Fibroblast of skin of right quadriceps (primary cell): ENCODE measurements at places on chromosomes 6 and 20.

DNA sequence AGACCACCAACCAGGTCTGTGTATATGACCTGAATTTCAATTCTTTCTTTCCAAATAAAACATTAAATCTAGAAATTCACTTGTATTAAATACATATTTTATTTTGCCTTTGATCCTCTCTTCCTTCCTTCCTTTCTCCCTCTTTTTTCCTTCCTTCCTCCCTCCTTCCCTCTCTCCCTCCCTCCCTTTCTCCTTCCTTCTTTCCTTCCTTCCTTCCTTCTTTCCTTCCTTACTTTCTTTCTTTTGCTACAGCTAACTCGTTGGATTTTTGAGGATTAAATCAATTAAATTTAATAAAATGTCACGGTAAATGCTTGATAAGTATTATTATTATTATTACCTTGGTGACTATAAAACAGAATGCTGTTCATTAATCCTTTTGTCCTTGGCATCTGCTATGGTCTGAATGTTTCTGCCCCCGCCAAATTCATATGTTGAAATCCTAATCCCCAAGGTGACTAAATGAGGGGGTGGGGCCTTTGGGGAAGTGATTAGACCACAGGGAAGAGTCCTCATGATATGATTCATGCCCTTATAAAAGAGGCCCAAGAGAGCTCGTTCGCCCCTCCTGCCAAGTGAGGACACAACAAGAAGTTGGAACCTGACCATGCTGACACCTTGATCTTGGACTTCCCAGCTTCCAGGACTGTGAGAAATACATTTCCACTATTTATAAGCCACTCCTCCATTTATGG is 67.6 kb upstream of the BTBD3 start:
- peak; percentile 74 for DNase-seq

DNA sequence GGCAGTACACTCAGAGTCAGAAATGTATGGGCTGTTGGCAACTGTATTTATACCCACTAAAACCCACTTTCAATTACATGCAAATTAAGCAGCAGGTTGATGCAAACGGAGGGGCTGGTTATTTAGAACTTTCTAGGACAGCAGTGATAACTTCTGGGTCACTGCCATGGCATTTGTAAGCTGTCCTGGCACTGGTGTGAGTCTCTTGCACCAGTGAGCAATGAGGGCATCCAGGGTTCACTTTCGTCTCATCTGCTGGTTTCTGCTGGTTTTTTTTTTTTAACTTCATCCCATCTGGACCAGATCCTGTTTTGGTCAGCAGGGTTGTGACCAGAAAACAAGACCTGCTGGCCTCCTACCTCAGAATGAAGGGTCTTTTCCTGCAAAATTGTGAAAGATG is 49.2 kb downstream of the CDH26 start:
- DNase-seq: no peak

DNA sequence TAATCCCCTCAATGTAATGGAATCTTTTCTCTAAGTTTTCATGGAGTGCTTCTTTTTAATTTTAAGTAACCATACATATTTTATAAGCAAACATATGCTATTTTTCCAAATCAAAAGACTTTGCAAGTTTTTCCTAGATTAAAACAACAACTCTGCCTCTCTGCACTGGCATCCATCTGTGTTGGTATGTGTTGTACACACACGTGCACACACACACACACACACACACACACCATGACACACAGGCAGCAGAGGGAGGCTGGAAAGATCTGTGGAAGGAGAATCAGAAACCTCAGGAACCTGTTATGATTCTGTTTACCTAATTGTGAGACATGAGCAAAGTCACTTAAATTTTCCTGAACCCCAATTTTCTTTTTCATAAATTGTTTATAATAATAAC is 295.0 kb upstream of the PRDM1 start:
- no peak for DNase-seq

DNA sequence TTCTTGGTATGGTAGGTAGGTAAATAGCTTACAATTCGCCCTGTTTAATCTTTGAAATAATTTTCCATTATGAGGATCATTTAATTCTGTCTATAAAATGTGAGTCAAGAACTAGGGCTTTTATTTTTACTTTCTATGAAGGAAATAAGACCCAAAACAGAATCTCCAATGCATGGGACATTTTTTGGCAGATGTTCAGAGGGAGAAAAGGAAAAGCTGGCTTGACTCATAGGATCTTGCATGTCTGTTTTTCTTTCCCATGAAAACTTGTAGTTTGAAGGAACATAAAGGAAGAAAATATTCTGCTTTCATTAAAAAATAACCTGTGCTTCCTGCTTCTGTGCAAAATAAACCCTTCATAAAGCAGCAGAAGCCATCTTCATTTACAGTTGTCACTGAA is 143.1 kb upstream of the INSM1 start:
- DNase-seq: no peak

- peak; percentile 24 for DNase-seq
Observed at GRCh38 chr6:2034256-2034655, 211.1 kb downstream of the GMDS start.

DNA sequence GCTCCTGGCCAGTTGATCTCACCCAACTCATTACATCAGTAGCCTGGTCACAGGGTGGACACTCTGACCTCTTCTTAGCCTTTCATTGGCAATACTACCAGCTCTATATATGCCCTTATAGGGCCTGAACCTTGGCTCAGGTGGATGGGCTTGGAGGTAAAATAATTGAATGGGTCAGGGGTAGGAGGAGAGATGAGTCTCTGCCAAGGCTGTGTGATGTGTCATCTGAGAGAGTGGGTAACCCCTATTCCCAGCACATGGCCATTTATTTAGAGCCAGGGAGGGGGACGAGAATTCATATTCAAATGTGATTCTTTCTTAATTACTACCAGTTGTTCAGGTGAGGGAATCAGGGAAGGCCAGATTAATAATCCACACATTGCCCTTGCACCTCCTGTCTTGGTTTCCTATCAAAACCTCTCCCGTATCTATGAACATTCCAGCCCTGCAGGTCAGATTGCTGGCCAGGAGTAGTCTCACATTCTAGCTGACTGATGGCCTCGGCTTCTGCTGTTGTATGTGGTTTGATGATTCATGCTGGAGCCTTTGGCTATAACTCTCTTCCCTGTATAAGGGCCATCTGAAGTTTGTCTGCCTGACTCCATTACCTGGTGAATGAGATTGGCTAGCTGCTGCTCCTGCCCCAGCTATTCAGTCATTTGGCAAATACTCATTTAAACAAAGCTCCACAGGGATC is 13.4 kb downstream of the C20orf173 start:
- peak; percentile 74 for DNase-seq

DNA sequence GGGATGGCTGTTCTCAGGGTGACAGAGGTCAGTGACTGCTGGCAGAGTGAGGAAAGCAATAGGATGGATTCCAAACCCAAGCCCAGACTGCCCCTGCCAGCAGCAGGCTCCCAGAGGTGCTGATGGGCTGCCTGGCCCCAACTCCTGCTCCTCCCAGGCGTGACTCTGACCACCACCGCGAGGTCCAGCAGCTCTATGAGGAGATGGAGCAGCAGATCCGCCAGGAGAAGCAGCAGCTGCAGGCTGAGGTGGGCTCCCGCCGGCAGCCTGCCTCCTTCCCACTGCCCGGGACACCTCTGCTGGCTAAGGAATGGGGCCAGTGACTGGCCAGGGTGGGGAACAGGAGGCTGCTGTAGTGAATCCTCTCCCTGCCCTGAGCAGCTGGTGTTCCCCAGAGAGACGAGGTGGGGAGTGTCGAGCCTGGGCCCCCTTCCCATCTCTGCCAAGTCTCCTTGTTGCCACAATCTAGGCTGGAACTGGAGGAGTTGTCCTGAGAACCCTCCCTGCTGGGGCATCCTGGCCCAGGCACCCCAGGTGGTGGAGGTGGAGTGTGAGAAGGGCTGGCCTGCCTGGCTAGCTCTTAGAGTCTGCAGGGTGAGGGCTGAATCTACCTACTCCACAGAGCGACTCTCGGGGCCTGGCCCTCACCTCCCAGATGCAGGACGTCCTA is 20.4 kb downstream of the RAB44 start:
- no peak for DNase-seq

DNA sequence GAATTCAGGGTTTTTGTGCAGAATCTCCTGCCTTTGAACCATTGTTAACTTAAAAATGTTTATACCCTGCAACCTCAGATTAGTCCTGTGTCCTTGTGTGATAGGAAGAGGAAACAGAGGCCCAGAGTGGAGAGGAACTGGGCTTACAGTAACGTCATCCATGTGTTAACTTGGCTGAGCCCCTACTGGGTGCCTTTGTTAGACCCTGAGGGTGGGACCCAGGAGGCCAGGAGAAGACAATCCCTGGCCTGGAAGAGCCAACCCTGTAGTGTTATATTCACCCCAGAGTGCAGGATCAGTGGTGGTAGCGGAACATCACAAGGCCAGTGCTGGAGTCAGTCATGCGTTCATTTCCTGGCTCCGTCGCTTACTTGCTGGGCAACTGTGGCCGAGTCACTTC is 10.6 kb downstream of the MYLK2 start:
- DNase-seq: no peak

GRCh38 chr20:9353916-9354276 is 160.5 kb upstream of the LAMP5 start:
- peak; percentile 34 for DNase-seq

- no peak for DNase-seq
Observed at GRCh38 chr6:170132011-170132521, 158.8 kb downstream of the DLL1 start.

GRCh38 chr20:35151736-35152135 is 4.6 kb upstream of the EDEM2 start:
- DNase-seq: peak; percentile 42

DNA sequence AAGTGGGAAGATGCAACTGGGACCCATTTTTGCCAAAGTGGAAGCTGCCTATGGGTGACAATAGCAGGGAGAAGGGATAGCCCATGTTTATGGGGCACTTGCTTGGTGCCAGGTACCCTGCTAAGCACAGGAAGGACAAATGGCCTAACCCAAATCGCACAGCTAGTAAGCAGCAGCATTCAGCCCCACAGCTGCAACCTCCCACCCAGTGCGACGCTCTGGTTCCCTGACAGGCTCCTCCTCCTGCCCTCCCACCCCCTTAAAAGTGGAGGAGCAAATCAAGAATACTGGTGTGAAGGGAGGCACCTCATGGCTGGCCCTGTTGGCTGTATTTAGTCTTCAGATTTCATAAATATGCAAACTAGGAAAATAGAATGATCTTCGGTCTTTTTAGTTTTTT is 76.2 kb downstream of the RIN2 start:
- DNase-seq: no peak

DNA sequence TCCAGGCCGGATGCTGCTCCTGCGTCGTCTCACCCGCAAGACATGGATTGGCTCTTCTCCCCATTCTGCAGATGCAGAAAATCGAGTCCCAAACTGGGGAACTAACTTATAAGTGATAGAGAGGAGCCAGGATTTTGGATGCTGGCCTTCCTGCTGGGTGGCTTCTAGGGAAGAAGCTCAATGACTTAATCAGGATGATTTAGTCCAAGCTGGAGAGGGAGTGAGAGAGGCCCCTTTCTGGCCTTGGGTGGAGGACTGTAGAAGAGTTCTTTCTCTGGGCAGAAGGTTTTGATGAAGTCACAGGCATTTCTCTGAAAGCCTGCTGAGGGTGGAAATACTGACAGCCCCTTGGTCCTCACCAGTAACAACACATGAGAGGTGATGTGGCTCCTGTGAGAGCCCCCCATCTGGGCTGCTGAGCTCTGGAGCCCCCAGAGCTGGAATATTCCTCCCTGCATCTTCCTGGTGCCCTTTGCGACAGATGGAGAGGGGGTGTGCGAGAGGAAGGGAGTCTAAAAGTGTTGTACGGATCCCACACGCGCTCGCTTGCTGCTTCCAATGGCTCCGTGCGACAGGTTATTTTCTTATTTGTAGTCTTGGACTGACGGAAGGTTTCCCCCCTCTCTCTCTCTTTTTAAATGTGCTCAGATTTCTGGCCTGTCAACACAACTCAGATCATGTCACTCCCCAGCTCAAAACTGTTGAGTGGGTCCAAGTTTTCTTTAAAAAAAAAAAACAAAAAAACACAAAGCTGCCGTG is 3.5 kb downstream of the SIRPA start:
- no peak for DNase-seq

GRCh38 chr6:29651413-29652197 is 5.3 kb upstream of the MOG start:
- no peak for DNase-seq

DNA sequence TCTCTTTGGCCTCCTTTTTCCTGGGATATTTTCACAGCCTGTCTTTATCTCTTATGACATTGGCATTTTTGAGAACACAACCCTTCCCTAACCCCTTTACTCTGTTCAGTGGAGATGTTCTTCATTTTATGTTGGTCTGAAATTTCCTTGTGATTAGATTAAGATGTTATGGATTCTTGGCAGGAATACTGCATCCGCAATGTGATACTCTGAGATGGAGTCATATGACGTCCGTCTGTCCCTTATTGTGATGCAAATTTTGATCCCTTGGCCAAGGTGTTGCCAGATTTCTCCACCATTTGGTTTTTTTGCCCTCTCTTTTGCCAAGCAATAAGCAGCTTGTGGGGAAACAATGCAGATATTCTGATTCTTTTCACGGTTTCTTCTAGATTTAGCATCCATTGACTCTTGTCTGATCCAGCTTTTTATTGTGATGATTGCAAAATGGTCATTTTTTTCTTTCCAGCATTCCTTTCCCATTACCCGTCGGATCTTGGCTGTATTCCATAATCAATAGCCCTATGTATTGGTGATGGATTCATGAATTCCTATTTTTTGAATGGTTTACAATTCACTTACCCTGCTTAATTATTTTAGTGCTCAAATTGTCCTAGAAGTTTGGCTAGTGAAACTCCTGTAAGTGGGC is 85.1 kb downstream of the NCOA3 start:
- peak; percentile 71 for DNase-seq

- no peak for DNase-seq
Observed at GRCh38 chr6:93972791-93973190, 553.4 kb upstream of the EPHA7 start.

GRCh38 chr6:44257753-44258324 is 511 bp upstream of the SLC35B2 start:
- DNase-seq: no peak

DNA sequence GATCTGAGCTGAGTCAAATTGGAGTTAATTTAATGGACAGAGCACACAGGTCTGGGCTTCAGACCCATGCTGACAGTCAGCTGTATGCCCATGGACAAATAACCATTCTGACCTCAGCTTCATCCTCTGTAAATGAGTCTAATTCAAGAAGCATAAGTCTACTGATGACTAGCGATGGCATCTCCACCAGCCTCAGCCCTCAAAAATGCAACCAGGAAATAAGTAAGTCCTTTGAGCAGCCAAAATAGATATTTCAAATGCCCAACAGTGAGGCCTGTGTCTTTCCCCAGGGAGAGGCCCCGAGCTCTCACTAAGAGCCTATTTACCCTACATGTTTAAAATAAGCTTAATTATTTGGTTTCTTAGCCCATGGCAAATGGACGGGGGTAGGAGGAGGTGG is 114.2 kb upstream of the MTHFD1L start:
- peak; percentile 65 for DNase-seq

- no peak for DNase-seq
Observed at GRCh38 chr6:10531942-10532341, 10.8 kb downstream of the GCNT2 start.

GRCh38 chr6:113143206-113143605 is 713.9 kb upstream of the MARCKS start:
- DNase-seq: peak; percentile 53

- DNase-seq: peak; percentile 81
Observed at GRCh38 chr6:11393713-11394627, 143.6 kb upstream of the TMEM170B start.

GRCh38 chr6:36171573-36171972 is 25.0 kb upstream of the BRPF3 start:
- DNase-seq: no peak
